ENCODE measurements at places on chromosomes 7 and 10. TPM values are rescaled to one million over a fixed set of nuclear protein-coding genes. Genes with fewer than 3 reads are reported as not detected.

GPER1 gene
- 0.20 TPM for total RNA-seq

DNA sequence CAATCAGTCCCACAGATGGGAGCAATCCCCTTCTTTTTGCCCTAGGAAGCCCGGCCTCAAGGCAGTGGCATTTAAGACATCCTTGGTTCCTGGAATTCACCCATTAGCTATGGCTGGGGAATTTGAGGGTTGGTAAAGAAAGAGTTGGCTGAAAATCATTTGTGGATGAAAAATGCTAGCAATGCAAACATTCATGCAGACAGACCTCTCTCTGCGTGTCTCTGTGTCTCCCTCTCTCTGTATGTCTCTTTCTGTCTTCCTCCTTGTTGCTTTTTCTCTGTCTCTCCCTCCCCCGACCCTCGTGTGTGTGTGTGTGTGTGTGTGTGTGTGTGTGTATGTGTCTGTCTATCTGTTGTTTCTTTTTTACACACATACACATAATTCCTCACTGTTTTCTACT lies 19.4 kb downstream of the LDB3 start:
- no peak overlapping the region for H3K27ac ChIP-seq
- no peak overlapping the region for H3K4me3 ChIP-seq
- no peak for DNase-seq
- no peaks in the 10 kb centered on the region for H3K36me3 ChIP-seq

DNA sequence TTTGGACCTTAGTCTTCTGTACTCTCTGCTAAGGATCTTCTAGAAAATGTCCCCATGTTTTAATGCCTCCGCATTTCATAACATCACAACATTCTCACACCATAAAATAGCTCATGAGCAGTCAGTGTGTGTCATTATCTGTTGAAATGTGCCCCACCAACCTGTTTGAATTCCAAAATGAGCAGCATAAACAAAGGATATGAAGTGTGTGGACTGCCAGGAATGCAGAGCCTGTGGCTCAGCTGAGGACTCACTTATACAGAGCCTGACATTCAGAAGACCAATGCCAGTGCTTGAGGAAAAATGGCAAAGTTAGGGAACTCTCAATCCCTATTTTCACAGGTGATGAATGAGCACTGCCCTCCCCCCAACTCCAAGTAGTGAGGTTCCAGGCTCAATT lies 621.4 kb downstream of the POM121L12 start:
- DNase-seq = peak; percentile 43
- H3K36me3 ChIP-seq = no peaks in the 10 kb centered on the region
- H3K27me3 ChIP-seq = no peaks in the 10 kb centered on the region

VPS50 gene
- total RNA-seq = 10.0 TPM

GRCh38 chr10:74150204-74150989 lies at the start of gene AP3M1:
Gene AP3M1 (minus strand): TSS chr10:74150828. CDS start chr10:74138379, 12,449 bp downstream.
- H3K4me1 ChIP-seq = no peaks in the 10 kb centered on the region
- peaks cover 16% of the 10 kb centered on the region for H3K36me3 ChIP-seq
- peak within 1 kb of the TSS; percentile 99 for H3K4me3 ChIP-seq
- H3K27ac ChIP-seq = peak within 1 kb of the TSS; percentile 98

CHST3 gene
- total RNA-seq = 35.3 TPM

CEP55 gene
- total RNA-seq = 76.4 TPM

DNA sequence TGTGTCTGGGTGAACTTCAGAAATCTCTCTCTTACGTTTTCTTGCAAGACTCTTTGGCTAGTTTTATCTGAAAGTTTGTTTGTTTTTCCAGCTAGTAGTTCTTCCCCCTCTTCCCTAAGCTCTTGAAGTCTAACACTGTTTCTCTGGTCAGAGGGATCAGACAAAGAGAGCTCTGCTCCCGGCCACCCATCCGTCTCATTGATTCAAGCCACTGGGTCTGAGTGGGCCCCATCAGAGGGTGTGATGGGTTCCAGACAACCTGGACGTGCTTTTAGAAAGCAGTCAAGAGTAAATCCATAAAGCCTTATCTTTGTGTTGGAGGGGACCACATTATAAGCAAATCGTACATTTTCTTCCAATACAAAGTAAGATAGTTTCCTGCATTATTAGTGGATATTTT lies 242.6 kb upstream of the C7orf33 start:
- peak overlapping the region; percentile 1 for H3K27ac ChIP-seq
- H3K36me3 ChIP-seq = peaks cover 73% of the 10 kb centered on the region
- no peak for DNase-seq
- peaks cover 3% of the 10 kb centered on the region for H3K4me1 ChIP-seq
- peak overlapping the region; percentile 56 for H3K4me3 ChIP-seq

GRCh38 chr7:69597278-69598076 lies 798 bp upstream of the AUTS2 start:
- H3K27me3 ChIP-seq = peaks cover 21% of the 10 kb centered on the region
- peak overlapping the region; percentile 80 for H3K4me3 ChIP-seq
- H3K27ac ChIP-seq = no peak overlapping the region

SPDYE9 gene
- total RNA-seq = not detected

IQCE gene
- total RNA-seq = 11.9 TPM

GRCh38 chr10:34548466-34548865 lies 266.6 kb downstream of the PARD3 start:
- no peak overlapping the region for H3K27ac ChIP-seq
- no peak overlapping the region for H3K4me3 ChIP-seq
- H3K27me3 ChIP-seq = no peaks in the 10 kb centered on the region
- no peaks in the 10 kb centered on the region for H3K36me3 ChIP-seq
- no peak for DNase-seq

DNA sequence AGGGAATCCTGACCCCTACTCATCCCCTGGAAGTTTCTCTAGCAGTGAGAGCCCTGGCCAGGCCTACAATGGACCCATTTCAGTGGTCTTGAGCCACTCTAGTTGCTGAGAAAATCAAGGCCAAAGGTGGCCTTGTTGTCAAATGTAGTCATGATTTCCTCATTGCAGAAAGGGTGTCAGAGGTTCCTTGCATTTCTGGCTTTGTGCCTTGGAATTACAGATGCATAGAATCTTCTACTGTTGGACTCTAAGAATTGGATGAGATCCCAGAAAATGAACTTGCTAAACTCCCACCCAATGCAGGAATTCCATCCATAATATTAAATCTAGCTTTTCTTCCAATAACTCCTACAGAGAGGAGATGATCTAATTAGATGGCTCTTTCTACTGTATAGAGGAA lies 12.2 kb downstream of the CPA2 start:
- no peak overlapping the region for H3K27ac ChIP-seq
- H3K27me3 ChIP-seq = no peaks in the 10 kb centered on the region
- no peaks in the 10 kb centered on the region for H3K36me3 ChIP-seq
- no peak overlapping the region for H3K4me3 ChIP-seq
- H3K4me1 ChIP-seq = peaks cover 4% of the 10 kb centered on the region

- H3K4me1 ChIP-seq = no peaks in the 10 kb centered on the region
- no peaks in the 10 kb centered on the region for H3K36me3 ChIP-seq
Observed at GRCh38 chr7:25802057-25802456, 349.9 kb upstream of the NFE2L3 start.

HMX2 gene
- total RNA-seq = not detected

DNA sequence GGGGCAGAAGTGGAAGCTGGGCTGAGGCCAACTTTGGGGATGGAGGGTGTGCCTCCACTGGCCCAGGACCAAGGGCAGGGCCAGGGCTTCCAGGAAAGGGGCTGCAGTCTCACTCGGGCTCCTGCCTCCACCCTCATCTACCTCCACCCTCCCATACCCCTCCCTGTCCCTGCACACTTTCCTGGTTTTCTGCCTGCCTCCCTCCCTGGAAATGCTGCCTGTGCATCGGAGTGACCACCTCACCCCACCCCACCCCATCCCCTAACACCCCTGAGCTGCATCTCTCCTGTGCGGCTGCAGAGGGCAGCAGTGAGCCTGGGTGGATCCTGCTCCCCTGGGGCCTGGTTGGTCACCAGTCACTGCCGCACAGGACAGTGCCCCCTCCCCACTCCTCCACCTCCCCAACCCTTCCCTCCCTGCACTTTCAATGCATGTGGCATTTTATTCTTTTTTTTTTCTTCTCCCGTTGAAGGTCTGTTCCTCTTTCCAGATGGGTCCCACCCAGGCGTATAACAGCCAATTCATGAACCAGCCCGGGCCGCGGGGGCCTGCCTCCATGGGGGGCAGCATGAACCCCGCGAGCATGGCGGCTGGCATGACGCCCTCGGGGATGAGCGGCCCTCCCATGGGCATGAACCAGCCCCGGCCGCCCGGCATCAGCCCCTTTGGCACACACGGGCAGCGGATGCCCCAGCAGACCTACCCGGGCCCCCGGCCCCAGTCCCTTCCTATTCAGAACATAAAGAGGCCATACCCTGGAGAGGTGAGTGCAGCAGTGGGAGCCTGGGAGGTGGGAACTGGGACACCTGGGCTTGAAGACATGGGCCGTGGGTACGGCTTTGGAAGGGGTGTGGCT lies 54.1 kb upstream of the PPIF start:
- peaks cover 55% of the 10 kb centered on the region for H3K36me3 ChIP-seq
- no peaks in the 10 kb centered on the region for H3K27me3 ChIP-seq
- H3K4me1 ChIP-seq = no peaks in the 10 kb centered on the region
- no peak overlapping the region for H3K4me3 ChIP-seq

GRCh38 chr10:127073666-127074065 lies 122.7 kb downstream of the INSYN2A start:
- DNase-seq = no peak
- no peak overlapping the region for H3K4me3 ChIP-seq
- H3K27ac ChIP-seq = no peak overlapping the region
- H3K27me3 ChIP-seq = no peaks in the 10 kb centered on the region
- no peaks in the 10 kb centered on the region for H3K4me1 ChIP-seq
- peaks cover 50% of the 10 kb centered on the region for H3K36me3 ChIP-seq

CASP7 gene
- total RNA-seq = 14.8 TPM

- H3K4me1 ChIP-seq = no peaks in the 10 kb centered on the region
- H3K27me3 ChIP-seq = peaks cover 11% of the 10 kb centered on the region
- no peak for DNase-seq
- H3K36me3 ChIP-seq = no peaks in the 10 kb centered on the region
- no peak overlapping the region for H3K27ac ChIP-seq
Observed at GRCh38 chr7:115217373-115217772, 295.5 kb downstream of the MDFIC start.

GRCh38 chr7:84399661-84400060 lies 205.1 kb upstream of the SEMA3A start:
- H3K27me3 ChIP-seq = no peaks in the 10 kb centered on the region
- no peak overlapping the region for H3K27ac ChIP-seq
- H3K4me1 ChIP-seq = no peaks in the 10 kb centered on the region
- H3K36me3 ChIP-seq = no peaks in the 10 kb centered on the region

GRCh38 chr10:79047584-79047874 lies 21.2 kb upstream of the ZMIZ1 start:
- no peak overlapping the region for H3K27ac ChIP-seq
- DNase-seq = no peak
- H3K4me1 ChIP-seq = peaks cover 28% of the 10 kb centered on the region
- H3K36me3 ChIP-seq = no peaks in the 10 kb centered on the region
- no peaks in the 10 kb centered on the region for H3K27me3 ChIP-seq

CALHM3 gene
- not detected for total RNA-seq

GRCh38 chr10:26386781-26387180 lies 51.4 kb upstream of the APBB1IP start:
- H3K4me3 ChIP-seq = no peak overlapping the region
- H3K36me3 ChIP-seq = no peaks in the 10 kb centered on the region
- DNase-seq = no peak
- H3K4me1 ChIP-seq = no peaks in the 10 kb centered on the region

DNA sequence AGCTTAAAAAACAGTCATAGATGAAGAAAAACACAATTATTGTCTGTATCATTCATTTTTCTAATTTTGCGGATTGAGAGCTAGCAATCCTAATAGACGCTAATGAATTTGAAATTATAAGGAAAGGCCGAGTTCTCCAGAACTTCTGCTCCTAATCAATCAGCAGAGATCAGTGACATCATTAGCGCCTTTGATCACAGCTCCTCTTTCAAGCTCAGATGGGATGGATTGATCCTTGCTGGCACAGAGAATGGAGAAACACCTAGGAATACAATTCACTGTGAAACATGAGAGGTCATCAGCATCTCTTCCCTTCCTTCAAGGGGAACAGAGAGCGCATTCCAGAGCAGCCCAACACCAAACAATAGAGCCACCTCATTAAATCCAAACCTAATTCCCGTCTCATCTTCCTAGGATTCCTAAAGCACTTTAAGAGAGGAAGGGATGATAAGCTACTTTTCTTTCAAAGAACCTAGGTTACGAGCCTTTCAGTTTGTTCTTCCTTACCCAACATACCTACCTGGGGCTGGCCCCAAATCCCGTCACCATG lies 24.4 kb downstream of the GLI3 start:
- H3K36me3 ChIP-seq = no peaks in the 10 kb centered on the region
- DNase-seq = peak; percentile 65
- H3K27me3 ChIP-seq = no peaks in the 10 kb centered on the region

GARIN1A gene
- 0.63 TPM for total RNA-seq

LRRC18 gene
- total RNA-seq = not detected

All from endodermal cell (in vitro differentiated cells).